ENCODE measurements at places on chromosomes 11 and 22.

DNA sequence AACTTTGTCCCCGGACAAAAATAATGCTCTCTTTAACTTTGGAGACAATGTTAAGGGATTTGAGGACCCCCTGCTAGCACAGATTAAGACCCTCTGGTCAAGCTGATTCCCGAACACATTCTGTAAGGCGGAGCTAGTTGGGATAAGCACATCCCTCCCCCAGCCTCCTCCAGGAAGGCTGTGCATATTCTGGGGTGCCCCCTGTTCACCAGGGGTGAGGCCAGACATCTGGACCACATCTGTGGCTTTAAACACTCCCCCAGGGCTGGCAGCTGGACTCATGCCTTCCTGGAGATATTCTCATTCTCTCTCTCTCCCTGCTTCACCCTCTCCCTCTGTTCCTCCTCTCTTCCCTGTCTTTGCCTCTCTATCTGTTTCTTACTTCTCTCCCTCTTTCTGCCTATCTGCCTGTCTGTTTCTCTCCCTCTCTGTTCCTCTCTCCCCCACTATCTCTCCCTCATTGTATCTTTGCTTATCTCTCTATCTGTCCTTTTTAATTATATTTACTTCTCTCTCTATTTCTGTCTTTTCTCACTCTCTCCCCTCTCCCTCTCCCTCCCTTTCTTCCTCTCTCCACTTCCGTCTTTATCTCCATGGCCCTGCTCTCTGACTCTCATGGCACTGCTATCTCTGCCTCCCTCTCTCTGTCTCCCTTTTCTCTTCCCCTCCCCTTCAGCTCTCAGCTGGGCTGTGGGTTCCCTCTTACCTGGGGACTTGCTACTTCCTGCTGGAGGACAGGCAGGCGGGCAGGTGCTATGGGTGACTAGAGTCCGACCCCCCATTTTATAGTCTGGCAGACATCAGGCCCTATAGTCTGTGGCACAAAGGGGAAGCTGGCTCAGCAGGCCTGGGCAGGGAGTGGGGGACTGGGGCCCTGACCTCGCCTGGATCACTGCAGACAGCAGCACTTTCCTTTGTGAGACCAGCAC lies at the start of gene CRYBB1:
Gene CRYBB1 (minus strand): TSS at position 757 of the 929 bp plus-strand sequence. CDS start 1,708 bp downstream, outside the sequence.
- DNase-seq: no peak

GRCh38 chr11:10728789-10729472 lies 22.1 kb upstream of the CTR9 start:
- no peak for DNase-seq

DNA sequence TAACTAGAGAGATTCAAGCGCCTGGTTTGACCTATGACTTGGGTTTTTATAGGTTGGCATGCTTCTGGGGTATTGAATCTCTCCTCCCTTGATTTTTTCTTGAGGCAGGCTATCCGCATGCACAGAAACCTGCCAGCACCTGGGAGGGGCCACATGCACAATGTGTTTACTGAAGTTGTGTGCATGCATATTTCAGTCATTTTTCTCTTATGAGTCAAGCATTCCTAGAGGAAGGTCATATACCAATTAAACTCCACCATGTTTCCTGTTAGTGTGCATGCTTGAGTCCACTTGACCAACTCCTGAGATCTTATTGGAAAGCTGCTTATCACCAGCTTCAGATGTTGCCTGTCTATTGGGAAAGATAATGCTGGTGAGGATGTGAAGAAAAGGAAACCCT lies 1718.4 kb downstream of the LRRC4C start:
- DNase-seq: no peak

- no peak for DNase-seq
These were observed 40.4 kb upstream of the IGLL5 start for GRCh38 chr22:22847241-22847640.

- DNase-seq: no peak
These were observed 157.5 kb downstream of the ST3GAL4 start for GRCh38 chr11:126512741-126513715.

DNA sequence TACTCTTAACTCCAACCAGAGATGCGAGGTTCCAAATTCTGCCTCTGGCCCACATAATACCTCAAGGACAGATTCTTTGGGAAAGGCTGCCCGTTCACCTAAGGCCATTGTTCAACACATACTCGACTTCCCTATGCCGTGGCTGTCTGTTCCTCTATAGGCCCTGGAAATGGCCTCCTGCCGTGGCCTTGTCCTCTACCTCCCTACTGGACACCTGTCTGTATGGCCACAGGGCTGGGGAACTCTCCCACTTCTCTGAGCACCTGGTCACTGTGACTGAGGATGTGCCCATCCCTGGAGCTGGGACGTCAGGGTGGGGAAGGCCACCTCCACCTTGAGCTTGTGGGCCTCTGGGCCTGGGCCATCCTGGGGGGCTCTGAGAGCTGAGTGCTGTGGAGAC lies 340.5 kb upstream of the B3GAT1 start:
- no peak for DNase-seq

DNA sequence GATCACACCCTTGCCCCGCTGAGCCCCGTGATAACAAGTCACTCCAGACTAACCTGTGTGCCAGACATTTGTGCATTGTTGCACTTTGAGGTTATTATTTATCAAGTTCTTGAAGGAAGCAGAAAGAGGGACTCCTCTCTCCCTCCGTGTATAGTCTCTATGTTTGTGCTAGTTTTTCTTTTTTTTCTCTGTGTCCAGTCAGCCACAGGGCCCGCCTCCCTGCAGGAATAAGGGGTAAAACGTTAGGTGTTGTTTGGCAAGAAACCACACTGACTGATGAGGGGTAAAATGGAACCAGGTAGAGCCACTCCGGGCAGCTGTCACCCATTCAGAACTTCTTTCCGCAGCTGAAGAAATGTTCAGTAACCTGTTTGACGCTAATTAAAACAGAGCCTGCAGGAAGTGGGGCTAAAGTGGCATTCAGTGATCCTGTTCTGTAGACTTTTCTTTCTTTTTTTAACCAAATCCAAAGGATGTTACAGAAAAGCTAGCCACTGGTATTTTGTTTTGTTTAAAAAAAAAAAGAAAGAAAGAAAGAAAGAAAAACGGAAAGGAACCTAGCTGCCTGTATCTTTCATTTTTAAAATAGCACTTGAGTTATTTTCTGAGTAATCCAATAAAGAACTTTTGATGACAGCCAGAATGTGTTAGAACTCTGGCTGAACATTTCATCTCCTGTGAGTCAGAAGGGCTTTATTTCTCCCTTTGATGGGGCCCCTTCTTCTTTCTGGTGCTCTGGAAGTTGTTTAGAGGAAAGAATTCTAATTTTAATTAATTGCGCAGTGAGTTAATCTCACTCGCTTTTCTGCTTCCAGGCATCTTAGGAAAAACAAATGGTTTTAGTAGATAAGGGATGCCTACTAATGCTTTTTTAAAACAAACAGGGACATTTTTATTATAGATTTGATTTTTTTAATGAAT lies 58.2 kb downstream of the COMMD9 start:
- no peak for DNase-seq

GRCh38 chr11:43493431-43493830 lies 134.7 kb downstream of the TTC17 start:
- DNase-seq: no peak

DNA sequence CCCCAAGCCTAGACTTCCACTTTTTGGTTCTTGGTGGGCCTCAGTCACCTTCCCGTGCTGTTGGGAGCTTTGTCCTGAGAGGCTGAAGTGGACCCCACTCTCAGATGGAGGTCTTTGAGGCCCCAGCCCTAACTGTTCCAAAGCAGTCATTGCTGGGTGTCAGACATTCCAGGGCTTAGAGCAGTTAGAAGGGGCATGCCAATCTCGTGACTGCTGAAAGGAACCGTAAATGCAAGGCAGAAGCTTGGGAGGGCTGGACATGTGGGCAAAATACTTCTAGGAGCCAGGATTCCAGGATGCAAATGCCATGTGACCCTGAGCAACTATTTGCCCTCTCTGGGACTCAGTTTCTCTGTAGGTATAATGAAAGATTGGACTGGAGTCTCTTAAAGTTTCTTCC lies 118.8 kb upstream of the CRYBB3 start:
- no peak for DNase-seq

DNA sequence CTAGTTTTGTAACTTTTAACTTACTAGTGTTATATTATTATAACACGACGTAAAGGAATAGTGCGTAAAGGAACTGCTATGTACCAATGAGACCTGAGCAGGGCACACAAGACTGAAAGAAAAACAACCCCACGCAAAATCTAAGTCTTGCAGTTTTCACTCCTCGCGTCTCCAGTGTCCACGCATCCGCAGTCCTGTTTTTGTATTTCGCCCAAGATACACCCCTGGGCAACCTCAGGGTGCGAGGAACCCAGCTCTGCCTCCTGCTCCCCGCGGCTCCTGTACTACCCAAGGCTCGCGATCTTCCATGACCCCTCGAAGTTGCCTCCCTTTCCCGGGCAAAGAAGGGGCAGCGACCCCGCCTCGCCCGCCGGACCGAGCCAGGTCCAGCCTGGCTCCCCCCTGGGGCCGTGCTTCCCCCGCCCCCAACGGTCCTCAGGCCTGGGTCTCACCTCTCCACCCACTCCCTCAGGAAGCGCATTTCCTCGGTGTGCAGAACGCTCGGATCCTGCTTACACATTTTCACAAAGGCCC lies 393 bp downstream of the ST13 start:
- no peak for DNase-seq

DNA sequence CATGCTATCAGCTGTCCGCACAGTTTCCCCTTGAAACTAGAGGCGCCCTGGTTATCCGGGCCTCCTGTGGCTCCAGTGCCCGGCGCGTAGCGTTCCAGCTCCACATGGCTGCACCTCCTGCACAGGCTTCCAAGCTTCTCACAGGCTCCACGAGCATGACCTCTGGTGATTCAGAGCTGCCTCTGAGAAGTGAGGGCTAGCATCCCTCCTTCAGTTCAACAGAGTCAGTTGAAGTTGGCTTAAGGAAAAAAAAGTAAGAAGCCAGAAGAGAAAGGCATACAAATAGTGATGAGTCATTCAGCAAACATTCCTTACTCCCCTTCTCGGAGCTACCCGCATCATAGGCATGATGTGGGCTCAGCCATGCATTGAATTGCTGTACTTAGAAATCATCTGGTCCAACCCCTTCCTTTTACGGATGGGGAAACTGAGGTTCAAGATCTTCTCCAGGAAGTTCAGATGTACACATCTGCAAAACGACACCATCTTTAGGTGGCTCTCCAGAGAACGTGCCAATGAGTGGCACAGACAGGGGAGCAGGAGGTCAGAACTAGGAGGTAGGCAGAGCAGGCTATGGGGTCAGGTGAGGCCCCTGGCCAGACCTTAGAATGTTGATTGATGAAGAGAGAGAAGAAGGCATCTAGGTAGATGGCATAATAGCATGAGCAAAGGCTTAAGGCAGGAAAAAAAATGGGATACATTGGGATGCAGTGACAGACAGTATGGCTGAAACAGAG lies 216.3 kb upstream of the TBCEL start:
- no peak for DNase-seq

GRCh38 chr11:1547467-1548098 lies 24.5 kb downstream of the DUSP8 start:
- DNase-seq: no peak

- no peak for DNase-seq
These were observed 2.1 kb downstream of the INCENP start for GRCh38 chr11:62125881-62126280.

DNA sequence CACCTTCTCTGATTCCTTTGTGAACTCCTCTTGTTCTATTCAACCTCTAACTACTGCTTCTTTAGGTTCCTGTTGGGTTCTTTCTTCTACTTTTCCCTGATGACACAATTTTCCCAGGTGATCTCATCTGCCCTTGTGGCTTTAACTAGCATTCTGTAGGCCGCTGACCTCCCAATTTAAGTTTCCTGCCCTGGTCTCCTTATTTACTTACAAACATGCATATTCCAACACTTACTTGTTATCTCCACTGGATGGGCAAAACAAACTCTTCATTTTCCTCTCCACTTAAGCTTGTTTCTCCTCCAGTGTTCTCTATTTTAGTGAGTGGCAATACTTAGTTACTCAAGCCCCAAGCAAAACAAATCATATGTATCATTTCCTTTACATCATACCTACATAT lies 734.5 kb downstream of the METTL15 start:
- no peak for DNase-seq

DNA sequence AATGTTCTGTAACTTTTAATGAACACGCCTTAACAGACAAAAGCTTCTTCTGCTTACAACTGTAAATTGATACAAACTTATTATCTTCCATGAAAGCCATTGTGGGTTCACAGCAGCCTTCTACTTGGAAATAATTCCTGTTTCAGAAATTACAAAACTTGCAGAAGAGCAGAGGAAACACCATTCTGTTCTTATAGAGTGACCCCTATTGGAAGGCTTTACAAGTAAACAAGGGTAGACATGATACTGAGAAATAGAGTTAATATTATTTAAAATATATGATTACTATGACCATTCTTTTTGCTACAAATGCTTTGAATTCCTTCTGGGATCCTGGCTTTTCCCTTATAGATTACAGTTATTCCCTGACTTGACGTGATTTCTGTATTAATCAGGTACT lies 32.4 kb upstream of the KCNA4 start:
- DNase-seq: no peak

DNA sequence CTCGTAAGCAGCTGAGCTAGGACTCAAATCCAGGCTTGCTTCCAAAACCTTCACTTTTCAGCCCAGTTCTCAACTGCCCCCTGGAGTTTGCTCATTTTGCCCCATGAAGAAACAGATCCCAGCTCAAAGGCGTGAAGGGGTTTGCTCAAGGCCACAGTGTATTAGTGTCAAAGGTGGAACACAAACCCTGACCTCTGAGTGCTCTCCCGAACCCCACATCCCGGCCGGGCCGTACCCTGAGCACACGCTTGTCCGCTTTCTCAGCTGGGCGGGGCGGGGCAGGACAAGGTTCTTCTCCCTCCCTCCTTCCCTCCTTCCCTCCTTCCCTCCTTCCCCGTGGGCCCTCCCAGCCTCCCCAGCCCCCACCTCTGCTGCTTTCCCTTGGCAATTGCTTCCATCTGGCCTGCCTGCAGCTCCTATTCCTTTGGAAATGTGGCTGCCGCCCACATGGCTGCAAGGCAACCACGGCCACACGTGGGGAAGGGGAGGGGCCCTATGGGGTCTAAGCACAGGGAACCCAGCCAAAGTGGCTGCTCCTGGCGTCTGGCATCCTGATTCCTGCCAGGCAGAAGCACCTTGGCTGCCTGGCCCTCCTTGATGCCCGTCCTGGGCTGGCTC lies 4.1 kb downstream of the ST3GAL4 start:
- no peak for DNase-seq

GRCh38 chr11:120622189-120622875 lies 110.8 kb downstream of the GRIK4 start:
- DNase-seq: no peak

DNA sequence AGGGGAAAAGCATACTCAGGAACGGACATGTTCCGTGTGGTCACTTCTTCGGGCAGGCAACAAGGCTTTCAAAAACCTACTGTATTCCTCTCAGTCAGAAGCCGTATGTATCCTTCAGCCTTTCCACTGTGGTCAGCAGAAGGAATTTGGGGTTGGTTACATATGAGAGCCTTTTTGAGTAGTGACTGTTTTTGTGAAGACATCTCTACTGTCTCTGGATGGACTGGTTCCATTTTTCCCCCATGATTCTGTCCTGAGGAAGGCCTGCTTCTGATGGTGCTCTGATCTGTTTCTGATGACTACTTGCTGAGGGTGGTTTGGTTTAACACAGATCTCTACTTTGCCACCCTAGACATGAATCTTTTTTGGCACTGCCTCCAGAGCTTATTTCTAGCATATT lies 63.7 kb upstream of the HORMAD2 start:
- DNase-seq: no peak
